C1 segment of cervical spinal cord (tissue), 14 donors: ENCODE measurements at places on chromosomes 1 and 21.

DNA sequence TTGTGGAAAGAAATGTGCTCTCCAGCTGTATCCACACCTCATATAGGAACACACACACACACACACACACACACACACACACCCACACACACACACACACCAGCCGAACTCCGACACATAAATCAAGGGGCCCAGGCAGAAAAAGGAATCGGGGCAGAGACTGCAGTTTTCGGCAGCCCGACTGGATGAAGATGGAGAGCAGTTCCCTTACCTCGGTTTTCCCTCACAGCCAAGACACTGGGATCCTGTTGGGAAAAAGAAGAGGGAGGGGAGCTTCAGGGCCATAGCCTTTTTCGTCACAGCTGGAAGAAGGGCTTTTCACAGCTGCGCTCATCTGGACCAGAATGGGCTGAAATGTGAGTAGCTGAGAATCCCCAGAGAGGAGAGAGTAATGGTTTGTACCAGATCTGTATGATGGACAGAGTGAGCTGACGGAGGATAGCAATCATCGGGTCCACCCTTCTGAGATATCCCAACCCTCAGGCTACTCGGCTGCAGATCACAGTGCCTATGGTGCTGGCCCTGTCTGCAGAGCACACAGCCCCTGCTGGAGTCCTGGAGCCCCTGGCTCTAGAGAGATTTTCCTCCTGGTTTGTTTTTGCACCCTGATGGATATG is 37.7 kb downstream of the PIK3C2B start:
- no peak for DNase-seq

DNA sequence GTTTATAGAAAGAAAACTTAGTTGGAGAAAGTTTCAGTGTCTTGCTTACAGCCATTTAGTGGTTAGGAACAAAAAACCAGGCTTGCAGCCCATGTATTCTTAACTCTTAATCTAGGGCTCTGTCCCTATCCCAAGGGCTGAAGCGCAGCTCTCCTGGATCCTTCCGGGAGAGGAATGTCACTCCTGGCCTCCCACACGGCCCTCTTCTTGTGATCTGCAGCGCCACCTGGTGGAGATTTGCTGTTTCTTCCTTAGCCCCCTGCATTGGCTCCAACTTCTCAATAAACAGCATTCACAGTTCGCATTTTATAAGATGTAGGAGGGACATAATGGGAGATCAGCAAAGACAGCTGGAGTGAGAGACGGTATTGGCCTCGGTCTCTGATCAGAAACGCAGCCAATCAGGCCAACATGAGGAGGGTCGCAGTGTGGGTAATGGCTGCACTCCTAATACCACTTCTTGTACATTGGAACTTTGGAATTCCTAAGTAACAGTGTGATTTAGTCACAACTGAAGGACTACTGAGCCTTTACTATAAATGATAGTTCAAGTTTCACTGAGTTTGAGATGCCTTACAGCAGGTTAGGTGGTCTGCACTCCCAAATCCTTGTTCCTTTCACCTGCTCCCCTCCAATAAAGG is 283.4 kb downstream of the ASTN1 start:
- peak; percentile 1 for DNase-seq

DNA sequence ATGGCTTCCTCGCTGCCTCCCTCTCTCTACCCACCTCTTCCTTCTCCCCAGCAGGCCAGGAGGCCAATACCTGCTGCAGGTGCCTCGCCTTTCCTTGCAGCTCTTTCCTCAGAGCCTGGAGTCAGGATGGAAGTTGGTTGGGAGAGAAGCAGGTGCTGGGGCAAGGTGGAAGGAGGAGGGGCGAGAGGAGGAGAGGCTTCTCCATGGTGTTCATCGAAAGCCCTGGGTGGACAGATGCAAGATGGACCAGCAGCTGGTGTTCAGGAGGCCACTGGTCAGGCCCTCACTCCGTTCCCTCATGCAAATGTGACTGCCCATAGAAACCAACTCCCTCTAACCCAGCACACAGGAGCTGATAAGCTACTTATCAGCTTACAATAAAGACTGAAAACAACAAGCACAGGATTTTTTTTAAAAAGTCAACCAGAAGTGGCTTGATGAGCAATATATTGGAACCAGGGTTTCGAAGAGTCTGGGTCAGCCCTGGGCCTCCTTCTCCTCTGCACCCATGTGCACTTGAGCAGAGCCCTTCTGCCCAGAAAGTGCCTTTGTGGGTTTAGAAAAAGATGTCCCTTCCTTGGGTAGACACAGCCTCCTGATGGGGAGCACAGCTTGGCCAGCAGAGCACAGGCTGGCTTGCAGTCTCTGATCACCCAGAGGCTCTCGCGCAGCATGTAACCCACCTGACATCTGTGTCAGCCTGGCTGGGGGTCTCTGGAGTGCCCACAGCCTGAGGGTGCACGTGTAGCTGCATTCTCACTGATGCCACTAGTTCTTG is 16.6 kb upstream of the GSTM4 start:
- no peak for DNase-seq

GRCh38 chr1:166471359-166471758 is 304.6 kb upstream of the FAM78B start:
- DNase-seq: no peak

DNA sequence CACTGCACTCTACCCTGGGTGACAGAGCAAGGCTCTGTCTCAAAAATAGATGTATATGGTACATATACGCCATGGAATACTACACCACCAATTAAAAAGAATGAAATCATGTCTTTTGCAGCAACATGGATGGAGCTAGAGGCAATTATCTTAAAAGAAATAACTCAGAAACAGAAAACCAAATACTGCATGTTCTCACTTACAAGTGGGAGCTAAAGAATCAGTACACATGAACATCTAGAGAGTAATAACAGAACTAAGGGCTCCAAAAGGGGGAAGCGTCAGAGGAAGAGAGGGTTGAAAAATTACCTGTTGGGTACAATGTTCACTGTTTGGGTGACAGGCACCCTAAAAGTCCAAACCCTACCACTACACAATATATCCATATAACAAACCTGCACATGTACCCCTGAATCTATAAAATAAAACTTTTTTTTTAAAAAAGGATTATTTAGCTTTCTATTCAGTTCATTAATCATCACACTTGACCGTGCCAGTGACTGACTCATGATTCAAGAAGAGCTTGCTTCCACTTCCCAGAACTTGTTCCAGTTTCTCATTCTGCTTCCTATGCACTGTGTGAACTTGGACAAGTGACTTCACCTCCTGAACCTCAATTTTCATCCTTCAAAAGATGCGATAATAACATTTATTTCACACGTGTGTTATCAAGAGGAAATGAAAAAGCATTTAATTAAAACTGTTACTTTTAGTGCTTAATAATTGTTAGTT is 109.6 kb downstream of the PLPP3 start:
- DNase-seq: no peak
